Hematopoietic multipotent progenitor cell treated with erythropoietin and hydrocortisone succinate and interleukin-3 and kit ligand, for 6 days (in vitro differentiated cells): ENCODE measurements at places on chromosomes 6 and 20.

- no peak for DNase-seq
Measured at GRCh38 chr6:45366534-45366933, 11.2 kb downstream of the SUPT3H start.

DNA sequence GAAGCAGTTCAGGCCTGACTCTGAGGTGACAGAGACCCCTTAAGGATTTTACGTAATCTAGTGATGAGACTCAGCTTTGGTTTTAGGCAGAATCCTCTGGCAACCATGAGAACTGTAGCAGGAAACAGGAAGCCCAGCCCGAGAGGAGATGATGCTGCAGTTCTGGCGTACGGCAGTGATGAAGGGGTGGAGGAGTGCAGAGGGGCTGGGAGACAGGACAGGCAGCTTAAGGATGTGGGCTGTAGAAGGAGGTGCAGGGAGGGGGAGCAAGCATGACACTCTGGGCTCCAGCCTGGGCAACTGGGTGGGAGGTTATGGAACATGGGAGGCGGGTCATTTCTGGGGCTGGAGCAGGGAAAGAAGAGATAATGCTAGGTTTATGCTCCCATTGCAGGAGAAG is 67.1 kb downstream of the LRFN2 start:
- DNase-seq: peak; percentile 27

GRCh38 chr20:38957235-38957876 is 4.8 kb upstream of the DHX35 start:
- DNase-seq: peak; percentile 77

GRCh38 chr6:113873043-113873667 is 16.0 kb downstream of the MARCKS start:
- peak; percentile 60 for DNase-seq

DNA sequence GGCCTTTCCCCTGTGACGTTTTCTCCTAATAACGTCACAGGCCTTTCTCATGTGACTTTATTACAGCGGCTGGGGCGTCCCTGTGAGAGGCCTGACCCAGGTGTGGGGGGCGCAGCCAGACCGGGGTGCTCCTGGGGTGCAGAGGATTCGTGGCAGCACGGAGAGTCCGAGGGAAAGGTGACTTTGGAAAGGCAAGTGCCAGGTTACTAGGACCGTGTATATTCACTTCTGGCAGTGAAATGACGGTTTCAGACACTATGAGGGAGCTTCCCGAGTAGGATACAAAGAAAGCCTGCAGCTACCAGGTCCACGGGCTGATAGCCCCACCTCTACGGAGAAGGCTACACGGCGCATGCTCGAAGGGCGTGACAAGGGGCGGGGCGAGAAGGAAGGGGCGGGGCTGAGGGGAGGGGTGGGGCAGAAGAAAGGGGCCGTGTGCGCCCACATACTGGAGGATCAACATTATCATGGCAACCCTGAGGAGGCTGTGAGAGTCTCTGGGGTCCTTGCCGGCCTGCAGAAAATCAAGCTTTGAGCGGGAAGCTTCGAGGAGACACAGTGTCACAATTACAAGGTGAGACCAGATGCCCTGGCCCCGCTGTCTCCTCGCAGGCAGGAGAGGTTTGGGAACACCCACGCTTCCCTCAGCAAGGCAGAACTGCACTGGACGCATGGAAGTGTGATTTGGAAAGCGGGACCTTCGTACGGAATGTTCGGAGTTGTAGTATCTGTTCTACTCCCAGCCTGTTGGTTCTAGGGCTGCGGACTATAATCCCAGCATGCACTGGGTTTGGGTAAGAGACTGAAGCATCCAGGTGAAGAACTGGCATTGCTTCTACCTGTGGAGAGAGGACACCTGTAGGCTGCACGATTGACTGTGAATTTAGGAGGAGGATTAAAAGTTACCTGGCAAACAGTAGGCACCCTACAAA is 54.4 kb upstream of the ZNF337 start:
- peak; percentile 71 for DNase-seq

DNA sequence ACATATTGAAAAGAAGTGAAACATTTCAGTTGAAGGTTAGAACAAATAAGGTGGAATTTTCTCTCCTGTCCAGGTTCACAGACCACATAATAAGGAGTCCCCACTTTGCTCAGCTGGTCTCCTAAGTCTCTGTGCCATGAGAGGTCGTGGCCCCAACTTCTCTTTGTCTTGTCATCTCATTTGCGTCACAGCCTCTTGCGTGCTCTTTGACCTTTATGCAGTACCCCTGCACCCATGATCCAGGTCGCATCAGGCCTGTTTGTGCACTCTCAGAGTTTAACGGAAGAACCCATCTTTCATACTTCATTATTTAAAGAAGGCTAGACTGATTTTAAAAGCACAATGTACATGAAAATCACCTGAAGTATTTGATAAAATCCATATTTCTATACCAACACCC is 110.4 kb upstream of the BMP2 start:
- DNase-seq: no peak

DNA sequence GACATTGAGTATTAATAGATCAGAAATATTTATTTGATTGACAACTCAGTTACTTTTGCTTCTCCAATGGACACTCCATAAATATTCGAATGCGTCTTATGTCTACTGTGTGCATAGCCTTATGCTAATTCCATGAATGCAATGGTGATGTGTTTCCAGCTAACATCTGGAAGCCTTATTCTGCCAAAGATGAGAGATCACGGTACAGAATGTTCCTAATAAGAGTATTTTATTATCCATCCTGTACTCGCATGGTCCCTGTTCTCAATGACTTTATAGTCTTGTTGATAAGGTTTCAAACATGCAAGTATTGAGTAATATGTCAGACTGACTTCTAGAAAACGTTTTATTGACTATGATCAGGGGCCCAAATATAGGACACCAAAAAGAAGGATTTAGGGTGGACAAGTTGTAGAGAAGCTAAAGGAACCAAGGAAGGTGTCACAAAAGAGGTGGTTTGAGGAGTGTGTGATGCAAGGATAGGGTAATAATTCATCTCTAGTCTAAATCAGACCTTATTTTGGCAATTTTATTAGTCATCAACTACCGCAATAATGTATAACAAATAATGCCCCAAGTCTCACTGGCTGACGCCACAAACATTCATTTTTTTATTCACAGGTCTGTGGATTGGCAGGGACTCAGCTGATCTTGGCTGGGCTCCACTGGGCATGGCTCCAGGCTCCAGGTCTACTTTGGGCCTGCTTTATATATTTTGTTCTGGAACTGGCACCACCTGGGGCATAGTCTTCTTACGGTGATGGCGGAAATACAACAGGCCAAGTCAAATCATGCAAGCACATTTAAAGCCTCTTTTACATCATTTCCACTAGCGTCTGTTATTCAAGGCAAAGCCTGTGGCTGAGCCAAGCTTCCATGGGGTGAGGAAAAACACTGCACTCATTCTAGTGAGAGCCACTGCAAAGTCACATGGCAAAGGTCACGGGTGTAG is 24.5 kb upstream of the CD83 start:
- DNase-seq: no peak

DNA sequence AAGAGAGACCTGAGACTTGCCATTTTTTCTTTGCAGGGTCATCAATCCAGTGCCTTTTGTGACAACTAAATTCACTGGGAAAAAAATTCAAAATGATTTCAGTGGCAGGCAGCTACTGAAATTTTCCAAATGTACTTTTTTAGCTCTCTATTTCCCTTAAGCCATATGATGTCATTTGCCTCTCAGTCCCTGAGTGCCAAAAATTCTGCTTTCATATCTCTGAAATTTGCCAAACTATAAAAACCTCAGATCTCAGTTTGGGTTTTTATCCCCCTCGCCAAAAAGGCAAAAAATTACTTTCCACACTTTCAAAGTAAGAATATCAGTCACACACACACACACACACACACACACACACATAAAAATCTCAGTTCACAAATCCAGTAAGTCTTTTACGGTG is 651.3 kb upstream of the ARID1B start:
- DNase-seq: no peak

- no peak for DNase-seq
Measured at GRCh38 chr6:163026893-163027292, 299.1 kb downstream of the PACRG start.

- DNase-seq: peak; percentile 14
Measured at GRCh38 chr6:152293404-152293803, 343.8 kb downstream of the SYNE1 start.

GRCh38 chr6:134925800-134926199 is 24.1 kb downstream of the ALDH8A1 start:
- DNase-seq: no peak

DNA sequence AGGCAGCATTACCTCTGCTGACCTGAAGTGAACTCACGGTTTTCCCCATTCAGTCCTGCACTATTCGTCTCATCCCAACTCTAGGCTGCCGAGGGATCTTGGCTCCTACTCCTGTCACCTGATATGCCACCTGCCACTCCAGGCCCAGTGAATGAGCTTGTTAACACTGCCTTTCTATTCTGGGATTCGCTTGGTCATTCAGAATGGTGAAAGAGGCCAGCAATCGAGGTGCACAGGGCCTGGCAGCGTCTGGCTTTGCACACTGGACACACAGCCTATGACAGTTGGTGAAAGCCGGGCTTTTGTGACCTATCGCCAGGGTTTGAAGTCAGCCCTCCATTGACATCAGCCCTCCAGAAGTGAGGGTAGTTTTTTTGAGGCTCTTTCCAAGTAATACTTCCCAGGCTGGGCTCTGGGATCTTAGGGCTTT is 59.3 kb upstream of the MYL9 start:
- no peak for DNase-seq

GRCh38 chr6:18457065-18457737 is 70.1 kb downstream of the RNF144B start:
- DNase-seq: no peak

DNA sequence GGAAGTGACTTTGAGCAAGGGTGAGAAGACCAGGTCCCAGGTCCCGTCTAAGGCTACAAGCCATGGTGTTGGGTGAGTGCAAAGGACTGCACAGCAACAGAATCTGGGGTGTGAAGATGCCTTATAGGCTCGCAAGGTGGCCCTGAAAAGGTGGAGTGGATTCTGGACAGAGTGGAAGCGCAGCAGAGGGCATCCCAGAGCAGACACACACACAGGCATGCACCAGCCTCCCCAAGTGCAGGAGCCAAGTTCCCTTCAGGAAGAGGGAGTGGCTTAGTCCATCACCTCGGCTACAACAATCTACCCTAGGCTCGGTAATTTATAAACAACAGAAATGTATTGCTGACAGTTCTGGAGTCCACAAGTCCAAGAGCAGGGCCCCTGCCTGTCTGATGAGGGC is 180.1 kb upstream of the PDE10A start:
- no peak for DNase-seq

- no peak for DNase-seq
Measured at GRCh38 chr6:75431379-75431778, 62.2 kb downstream of the FILIP1 start.

GRCh38 chr6:115838763-115839401 is 221.8 kb downstream of the FRK start:
- peak; percentile 75 for DNase-seq

DNA sequence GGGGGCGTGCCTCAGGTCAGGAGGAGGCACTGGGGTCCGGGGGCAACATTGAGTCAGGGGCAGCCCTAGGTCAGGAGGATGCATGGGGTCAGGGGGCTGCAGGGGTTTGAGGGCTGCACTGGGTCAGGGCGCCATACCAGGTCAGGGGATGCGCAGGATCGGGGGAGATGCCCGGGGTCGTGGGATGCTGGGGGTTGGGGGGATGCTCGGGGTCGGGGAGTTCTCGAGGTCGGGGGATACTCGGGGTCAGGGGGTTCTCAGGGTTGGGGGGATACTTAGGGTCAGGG is 727 bp upstream of the EXOC2 start:
- no peak for DNase-seq
